ENCODE measurements at places on chromosomes 4 and X. TPM values are rescaled to one million over a fixed set of nuclear protein-coding genes. Genes with fewer than 3 reads are reported as not detected.

Gene HSD17B13
- total RNA-seq, result not detected

Gene GAGE2A
- total RNA-seq, result not detected

Gene SHOX
- total RNA-seq, result not detected

- H3K27me3 ChIP-seq, result no peaks in the 10 kb centered on the region
- no peak overlapping the region for H3K27ac ChIP-seq
- peak; percentile 2 for DNase-seq
- H3K36me3 ChIP-seq, result no peaks in the 10 kb centered on the region
- H3K4me3 ChIP-seq, result no peak overlapping the region
- H3K4me1 ChIP-seq, result no peaks in the 10 kb centered on the region
Measured at GRCh38 chr4:120927801-120928409, 5.4 kb upstream of the PRDM5 start.

- H3K27ac ChIP-seq, result no peak overlapping the region
- H3K27me3 ChIP-seq, result no peaks in the 10 kb centered on the region
- no peak for DNase-seq
- H3K36me3 ChIP-seq, result no peaks in the 10 kb centered on the region
Measured at GRCh38 chrX:19775830-19776485, 111.4 kb downstream of the SH3KBP1 start.

DNA sequence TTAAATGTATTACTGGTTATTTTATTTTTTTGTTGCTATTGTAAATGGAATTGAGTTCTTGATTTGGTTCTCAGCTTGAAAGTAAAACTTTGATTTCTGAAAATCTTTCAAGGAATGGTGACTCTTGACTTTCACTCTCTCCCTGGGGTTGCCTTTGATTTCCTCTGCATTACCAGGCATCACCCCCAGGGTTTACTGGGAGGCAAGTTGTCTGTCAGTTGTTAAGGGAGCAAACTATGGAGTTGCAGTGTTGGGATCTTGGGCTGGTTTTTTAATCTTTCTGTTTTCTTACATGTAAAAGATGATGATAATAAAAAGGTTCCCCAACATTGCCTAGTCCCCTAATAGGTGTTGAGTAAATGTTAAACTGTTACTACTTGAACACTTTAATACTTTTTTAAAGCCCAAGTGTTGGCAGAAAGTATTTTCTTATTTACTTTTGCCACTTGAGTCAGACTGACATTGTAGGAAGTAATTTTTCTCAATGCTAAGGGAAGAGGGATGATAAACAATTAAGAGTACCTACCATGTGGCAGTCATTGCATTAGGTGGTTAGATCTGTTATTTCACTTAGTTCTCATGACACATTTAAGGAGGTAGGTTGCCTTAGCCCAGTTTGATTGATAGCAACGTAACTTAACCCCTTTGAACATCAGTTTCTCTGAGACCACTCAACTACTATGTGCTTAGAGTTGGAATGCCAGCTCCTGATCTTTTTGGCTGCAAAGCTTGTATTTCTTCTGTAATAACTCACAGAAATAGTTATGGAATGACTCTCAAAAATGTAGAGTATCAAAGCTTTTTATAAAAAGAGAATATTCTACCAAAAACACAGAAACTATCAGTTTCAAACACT, 67.1 kb downstream of the DCLK2 start:
- no peaks in the 10 kb centered on the region for H3K27me3 ChIP-seq
- H3K27ac ChIP-seq, result no peak overlapping the region
- peaks cover 9% of the 10 kb centered on the region for H3K4me1 ChIP-seq
- peak; percentile 68 for DNase-seq

- H3K4me3 ChIP-seq, result peak overlapping the region; percentile 77
- DNase-seq, result peak; percentile 87
- peak overlapping the region; percentile 88 for H3K27ac ChIP-seq
- H3K36me3 ChIP-seq, result peaks cover 15% of the 10 kb centered on the region
- peaks cover 18% of the 10 kb centered on the region for H3K4me1 ChIP-seq
- no peaks in the 10 kb centered on the region for H3K27me3 ChIP-seq
Measured at GRCh38 chrX:49039598-49040375, 3.4 kb downstream of the TFE3 start.
